ENCODE measurements at places on chromosomes 5 and 9.

- DNase-seq: no peak
Measured at GRCh38 chr5:115116001-115116400, 53.7 kb downstream of the TRIM36 start.

DNA sequence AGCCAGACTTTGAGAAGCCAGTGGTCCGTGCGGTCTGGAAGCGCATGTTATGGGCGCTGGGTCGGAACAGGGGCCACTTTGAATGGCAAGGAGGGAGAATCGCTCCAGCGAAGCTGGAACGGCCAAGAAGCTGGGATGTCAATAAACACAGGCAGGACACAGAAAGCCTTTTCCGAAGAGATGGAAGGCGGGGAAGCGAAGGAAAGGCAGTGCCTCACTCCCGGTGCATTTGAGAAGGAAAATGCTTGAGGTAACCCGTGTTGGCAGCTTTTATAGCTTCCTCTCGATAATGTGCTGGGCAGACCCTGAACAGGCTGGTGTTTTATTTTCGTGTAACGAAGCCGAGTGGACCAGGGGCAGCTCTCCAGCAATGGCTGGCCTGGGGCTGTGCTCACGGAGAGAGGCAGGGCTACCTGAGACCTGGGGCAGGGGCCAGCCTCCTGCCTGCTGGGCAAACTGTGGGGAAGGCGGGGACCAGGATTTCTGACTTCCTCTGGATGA is 84.2 kb upstream of the SPRY4 start:
- no peak for DNase-seq

DNA sequence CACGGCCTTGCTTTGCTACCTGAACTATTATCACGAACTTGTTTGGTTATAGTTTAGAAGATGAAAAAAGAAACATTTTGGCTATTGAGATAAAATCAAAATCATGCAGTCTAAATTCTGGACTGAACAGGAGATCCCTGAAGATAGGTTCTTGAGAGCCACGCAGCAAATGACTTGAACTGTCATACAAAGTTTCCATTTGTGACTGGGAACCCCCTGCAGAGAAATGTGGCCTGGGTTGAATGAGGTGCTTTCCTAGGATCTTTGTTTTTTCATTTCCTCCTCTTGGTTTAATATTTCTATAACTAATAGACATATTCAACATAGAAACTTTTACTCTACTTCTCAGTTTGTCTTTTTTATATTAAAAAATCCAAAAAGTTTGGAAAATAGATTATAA is 184.7 kb upstream of the TRPM3 start:
- no peak for DNase-seq

GRCh38 chr9:5838884-5839571 is 6.1 kb upstream of the ERMP1 start:
- DNase-seq: no peak

GRCh38 chr5:93580927-93581445 is at the start of gene NR2F1-AS1:
TSS of gene NR2F1-AS1 (minus strand) at chr5:93581219.
- no peak for DNase-seq

DNA sequence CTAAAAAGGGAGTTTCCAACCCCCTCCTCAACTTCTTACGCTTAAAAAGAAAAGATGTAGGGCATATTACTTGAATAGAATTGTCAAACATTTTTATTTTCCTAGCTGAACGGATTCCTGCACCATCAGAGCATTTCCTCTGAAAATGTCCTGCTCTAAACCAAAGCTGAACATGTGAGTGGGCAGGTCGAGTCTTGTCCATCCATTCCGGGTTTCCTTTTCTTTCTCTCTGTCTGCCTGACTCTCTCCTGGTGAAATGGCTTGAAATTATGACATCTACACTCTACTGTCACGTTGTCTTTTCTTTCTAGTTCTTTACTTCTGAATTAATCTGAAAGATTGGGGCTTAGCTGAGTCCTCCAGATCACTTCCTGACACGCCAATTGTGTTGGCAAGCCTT is 39.2 kb upstream of the PTPN3 start:
- no peak for DNase-seq

GRCh38 chr5:135230251-135230925 is 168.6 kb downstream of the MACROH2A1 start:
- no peak for DNase-seq

DNA sequence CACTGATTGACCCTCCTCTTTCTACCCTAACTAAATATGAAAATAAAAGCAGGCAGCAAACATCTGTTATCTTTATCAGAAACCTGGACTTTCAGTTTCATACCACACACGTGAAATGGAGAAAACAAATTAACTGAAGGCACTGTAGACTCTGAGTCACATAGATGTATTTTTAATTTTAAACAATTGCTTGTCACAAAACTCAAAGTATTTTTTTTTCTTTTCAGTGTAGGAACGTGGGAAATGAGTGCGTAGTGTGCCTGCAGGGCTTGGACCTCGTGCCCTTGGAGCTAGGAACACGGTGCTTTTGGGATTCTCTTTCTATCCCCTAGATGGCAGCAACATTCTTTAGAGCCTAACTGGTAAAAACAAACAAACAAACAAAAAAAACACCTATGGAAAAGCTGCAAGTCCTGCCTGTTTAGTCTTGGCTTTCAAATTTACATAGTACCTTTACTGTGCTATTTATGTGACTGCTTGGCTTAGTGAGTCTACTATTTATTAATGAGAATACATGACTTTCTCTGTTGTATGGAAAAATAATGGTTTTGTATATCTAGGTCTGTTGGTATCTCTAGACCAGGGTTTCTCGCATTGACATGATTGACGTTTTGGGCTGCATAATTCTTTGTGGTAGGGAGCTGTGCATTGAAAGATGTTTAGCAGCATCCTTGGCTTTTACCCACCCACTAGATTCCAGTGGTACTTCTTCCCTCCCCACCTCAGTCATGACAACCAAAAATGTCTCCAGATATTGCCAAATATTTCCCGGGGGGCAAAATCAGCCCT is 16.8 kb upstream of the ACTBL2 start:
- DNase-seq: peak; percentile 16

DNA sequence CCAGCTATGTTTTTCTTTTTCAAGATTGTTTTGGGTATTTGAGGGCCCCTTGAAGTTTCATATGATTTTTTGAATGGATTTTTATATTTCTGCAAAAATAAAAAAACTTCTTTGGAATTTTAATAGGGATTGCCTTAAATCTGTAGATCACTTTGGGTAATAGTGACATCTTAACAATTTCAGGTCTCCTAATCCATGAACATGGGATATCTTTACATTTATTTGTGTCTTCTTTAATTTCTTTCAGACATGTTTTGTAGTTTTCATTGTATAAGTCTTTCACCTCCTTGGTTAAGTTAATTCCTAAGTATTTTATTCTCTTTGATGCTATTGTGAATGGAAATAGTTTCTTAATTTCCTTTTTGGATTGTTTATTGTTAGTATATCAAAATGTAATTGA is 79.1 kb downstream of the PPIC start:
- no peak for DNase-seq

DNA sequence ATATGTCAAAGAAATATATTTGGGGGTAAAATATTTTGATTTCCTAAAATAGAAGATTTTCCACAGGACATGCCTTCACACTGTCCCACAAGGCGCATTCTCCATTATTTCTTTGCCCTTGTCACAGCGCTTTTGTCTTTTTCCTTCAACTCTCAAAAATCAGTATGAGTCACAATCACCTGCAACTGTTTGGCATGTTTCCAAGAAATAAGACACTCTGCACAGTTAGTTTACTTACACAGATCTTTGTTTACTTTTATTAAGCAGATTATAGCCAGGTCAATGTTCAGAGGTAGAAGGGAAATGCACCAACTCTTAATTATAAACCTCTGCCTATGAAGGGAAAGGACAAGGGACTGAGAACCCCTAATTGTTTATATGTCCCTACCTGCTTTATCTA is 9.5 kb downstream of the CEMIP2 start:
- no peak for DNase-seq

- DNase-seq: no peak
Measured at GRCh38 chr5:179231309-179231708, 114.0 kb downstream of the ADAMTS2 start.

- DNase-seq: no peak
Measured at GRCh38 chr9:134945509-134946275, 28.0 kb upstream of the FCN1 start.

GRCh38 chr9:74865177-74865576 is 22.5 kb downstream of the TRPM6 start:
- no peak for DNase-seq

DNA sequence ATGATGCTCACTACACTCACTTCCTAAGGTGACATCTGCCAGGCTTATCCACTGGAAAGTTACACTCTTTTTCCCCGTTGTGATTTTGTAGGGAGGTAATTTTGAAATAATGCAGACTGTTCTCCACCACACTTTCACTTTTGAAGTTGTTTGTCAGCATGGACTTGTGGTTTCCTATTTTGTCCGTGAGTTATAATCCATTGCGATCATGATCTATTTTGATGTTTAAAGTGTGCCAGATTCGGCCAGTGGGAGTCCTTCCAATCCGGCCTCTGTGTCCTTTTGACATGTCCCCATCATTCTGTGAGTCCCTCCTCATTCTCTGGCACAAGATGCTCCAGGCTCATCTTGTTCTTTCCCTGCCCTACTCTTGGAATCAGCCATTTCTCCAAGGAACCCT is 211.3 kb upstream of the KLF4 start:
- DNase-seq: no peak

DNA sequence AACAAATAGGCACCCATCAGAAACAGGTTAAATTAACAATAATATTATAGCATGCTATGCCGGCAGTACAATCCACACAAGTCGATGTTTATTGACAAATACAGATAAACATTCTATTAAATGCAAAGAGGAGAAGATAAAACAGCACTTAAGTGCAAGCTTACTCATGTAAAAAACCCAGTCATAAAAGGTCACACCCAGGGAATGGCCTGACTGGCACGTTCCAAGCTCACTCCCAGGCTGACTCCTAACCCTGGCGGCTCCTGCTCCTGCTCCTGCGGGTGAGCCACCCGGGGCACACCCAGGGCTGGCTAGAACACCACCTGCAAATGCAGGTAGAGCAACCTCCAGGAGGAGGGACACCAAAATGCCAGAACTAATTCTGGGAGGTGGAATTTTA is 66.9 kb downstream of the SEMA4D start:
- no peak for DNase-seq

GRCh38 chr5:103411711-103412110 is 150.9 kb downstream of the NUDT12 start:
- DNase-seq: no peak

GRCh38 chr5:83077662-83078261 is 415 bp downstream of the XRCC4 start:
- DNase-seq: peak; percentile 20

GRCh38 chr5:82183828-82184227 is 94.3 kb downstream of the RPS23 start:
- peak; percentile 11 for DNase-seq

DNA sequence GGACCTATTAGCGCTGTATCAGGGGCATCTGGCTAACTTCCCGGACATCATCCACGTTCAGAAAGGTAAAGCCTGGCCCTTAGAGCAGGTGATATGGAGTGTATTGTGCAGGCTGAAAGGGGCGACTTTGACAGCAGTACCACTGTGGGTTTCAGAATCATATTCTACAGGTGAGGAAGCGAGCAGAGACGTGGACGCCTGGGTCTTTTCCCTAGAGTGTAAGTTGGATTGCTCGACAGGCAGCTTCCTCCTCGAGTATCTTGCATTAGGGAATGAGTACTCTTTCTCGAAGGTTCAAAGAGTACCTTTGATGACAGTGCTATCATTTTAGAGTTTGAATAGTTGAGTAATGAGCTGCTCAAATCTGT is 1.9 kb downstream of the SNX18 start:
- DNase-seq: no peak

- DNase-seq: no peak
Measured at GRCh38 chr5:149323210-149323609, 22.1 kb upstream of the GRPEL2 start.

DNA sequence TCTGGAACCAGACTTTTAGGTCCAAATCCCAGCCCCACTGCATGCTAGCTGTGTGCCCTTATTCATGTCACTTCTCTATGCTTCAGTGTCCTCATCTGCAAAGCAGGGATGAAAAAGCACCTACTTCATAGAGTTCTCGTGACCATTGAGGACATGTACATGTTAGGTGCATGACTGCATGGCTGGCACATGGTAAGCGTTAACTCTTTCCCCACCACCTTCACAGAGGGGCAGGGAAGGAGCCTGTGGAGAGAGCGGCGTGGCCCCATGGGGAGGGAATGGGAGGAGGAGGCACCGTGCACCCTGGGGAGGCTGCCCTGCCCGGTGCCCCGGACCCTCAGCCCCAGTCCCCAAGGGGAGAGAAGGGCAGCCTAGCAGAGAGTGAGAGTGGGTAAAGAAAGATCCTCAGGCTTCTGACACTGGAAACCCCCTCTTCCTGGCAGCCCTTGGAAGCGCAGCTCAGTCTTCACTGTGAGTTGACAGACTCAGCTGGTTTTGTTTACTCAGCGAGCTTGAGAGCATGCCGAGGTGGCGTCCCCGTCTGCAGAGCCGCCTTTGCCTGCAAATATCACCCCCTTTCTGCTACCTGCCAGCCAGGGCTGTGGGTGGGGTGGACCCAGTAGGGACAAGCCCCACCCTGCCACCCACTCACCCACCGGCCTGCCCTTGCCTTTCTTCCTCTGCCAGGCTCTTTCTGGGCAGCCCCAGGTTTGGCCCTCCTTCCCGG is 10.6 kb upstream of the ANGPTL2 start:
- DNase-seq: no peak

DNA sequence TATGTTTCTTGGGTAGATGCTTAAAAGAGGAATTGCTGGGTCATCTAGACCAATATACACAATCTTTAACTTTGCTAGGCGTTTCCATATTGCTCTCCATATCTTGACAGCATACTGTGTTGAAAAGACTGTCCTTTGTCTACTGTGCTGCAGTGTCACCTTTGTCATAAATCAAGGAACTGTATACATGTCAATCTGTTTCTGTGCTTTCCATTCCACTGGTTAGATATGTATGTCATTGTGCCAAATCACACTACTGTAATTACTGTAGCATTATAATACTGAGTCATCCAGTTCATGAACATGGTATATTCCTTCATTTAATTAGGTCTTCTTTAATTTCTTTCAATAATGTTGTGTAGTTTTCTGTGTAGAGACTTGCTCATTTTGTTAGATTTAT is 149.7 kb upstream of the RASGRF2 start:
- DNase-seq: no peak

GRCh38 chr9:76603448-76603895 is 144.5 kb downstream of the GCNT1 start:
- peak; percentile 10 for DNase-seq

DNA sequence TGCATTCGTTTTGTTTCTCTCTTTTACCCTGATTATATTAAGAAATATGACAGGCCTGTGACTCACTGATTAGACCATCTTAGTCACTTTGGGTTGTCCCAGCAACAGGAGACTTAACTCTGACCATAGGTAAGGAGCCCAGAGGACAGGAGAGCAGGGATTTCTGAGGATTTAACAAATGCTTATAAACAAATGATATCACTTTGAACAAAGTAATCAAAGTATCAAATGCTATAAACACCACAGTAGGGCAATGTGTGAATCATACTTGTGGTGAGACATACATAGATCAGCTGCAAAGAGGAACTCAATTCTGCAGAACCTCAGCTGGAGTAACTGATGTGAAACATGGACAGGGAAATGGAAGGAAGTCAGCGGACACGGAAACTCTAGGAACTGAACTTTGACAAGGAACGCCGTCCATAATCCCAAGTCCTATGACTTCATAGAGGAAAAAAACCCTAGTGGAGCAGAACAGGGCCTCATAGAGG is 190.6 kb upstream of the MSX2 start:
- DNase-seq: no peak

GRCh38 chr5:30752015-30752414 is 441.5 kb upstream of the CDH6 start:
- DNase-seq: no peak

GRCh38 chr9:23663536-23663935 is 162.5 kb downstream of the ELAVL2 start:
- DNase-seq: no peak

- no peak for DNase-seq
Measured at GRCh38 chr5:114296191-114296590, 65.7 kb upstream of the KCNN2 start.
